Spinal cord (tissue), 10 donors: ENCODE measurements at places on chromosomes 13 and 19. TPM values are rescaled to one million over a fixed set of nuclear protein-coding genes. Genes with fewer than 3 reads are reported as not detected.

DNA sequence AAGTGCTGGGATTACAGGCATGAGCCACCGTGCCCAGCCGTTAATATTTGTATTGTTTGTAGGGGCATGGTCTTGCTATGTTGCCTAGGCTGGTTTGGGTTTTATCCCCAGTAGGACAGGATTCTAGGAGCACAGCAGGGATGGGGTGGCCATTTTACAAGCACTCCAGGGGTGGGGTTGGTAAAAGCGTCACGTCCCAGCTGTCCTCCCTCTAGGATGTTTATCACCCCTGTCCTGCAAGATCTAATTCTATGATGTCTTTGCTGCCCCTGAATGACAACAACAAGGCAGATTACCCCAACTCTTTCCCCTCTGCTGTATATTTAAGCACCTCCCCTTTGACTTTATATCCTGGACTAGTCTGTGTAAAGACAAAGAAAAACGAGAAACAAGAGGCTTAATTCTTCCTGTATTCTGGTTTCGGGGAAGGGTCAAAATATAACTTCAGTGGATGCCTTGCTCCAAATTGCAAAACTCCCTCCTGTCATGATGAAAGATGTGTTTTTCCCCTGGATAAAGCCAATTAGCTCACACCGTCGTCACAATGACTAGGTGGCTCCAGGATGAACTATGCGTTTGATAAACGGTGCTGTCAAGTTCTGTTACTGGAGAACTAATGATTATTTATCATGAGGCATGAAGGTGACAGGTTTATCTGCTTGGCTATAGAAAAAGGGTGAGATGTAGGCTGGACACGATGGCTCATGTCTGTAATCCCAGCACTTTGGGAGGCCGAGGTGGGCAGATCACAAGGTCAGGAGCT lies 27.8 kb upstream of the OR1M1 start:
- no peak for DNase-seq

ZNF577 gene
- 32.8 TPM for polyA plus RNA-seq

DNA sequence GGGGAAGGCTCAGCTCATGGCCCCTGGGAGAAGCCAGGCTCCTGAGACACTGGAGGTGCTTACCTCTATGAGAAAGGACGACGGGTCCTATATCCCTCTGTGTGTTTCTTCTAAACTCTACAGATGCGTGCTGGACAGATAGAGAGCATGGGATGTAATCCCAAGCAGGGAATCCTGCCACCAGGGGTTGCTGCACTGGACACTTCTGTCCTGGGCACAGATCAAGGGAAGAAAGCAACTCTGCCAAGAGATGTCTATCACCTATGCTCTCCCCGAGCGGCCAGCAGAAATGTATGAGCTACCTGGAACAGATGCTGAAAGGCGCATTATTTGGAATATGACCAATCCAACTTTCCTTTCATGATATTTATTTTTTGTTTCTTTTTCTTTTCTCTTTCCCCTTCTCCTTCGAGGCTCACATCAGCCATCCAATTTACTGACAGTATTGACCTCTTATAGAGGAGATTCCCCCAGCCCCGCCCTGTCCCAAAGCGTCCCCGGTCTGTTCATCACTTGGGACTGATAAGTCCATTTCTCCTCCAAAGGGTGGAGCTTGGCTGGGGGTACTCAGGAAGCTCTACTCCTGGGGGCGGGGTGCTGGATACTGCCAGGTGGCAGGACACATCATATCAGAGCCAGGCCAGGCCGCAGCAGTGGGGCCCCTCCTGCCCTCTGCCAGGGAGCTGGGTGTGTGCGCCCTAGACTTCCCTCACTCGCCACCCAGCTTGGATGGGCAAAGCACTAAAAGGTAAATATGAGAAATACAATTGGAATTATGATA lies 34.2 kb downstream of the TSHZ3 start:
- no peak for DNase-seq

- no peak for DNase-seq
Measured at GRCh38 chr13:78566631-78567030, 36.7 kb downstream of the POU4F1 start.

ZNF730 gene
- polyA plus RNA-seq = 5.3 TPM

ARRDC5 gene
- not detected for polyA plus RNA-seq

USHBP1 gene
- polyA plus RNA-seq = 5.3 TPM

DNA sequence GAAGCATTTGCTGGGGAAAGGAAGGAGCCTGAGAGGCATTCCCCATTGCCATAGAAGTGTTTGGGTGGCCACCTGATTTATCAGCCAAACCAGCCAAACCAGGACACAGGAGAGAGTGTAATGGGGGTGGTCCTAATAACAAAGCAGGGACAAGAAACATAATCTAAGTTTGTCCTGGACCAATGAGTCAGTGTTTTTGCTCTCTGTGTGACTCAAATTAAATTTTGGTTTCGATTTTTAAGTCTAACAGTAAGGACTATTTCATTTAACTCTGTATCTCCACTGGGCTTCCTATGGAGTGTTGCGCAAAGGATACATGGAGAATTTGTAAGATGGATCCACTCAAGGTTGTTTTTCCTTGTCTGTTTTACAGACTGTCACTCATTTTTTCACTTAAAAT lies 19.5 kb upstream of the TRPC4 start:
- no peak for DNase-seq

GRCh38 chr13:52009946-52010345 lies 1.3 kb downstream of the ATP7B start:
- DNase-seq = no peak

KATNAL1 gene
- 17.4 TPM for polyA plus RNA-seq

KLK4 gene
- polyA plus RNA-seq = 1.6 TPM

GRCh38 chr13:76708138-76708688 lies 178.0 kb downstream of the KCTD12 start:
- peak; percentile 73 for DNase-seq

- DNase-seq = no peak
Measured at GRCh38 chr19:23512151-23512925, 117.1 kb upstream of the ZNF91 start.

GARIN5A gene
- polyA plus RNA-seq = 11.6 TPM

RYR1 gene
- polyA plus RNA-seq = 14.1 TPM

DNA sequence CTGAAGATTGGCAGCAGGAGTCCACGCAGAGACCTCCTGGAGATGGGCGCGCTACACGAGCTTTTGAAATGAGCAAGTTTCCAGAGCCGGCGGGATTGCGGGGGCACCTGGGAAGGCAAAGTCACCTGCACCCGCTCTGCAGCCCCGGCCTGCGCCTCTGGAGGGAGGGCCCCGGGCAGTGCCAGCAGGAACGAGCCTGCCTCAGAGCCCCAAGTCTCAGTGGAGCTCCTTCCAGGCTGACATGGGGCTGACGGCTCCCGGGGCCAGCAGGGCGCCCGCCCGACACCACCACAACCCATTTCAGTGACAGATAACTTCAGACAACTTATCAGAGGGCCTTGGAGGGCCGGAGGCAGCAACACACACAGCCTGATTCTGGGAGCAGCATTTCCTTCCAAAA lies 45.0 kb downstream of the RASA3 start:
- no peak for DNase-seq

- no peak for DNase-seq
Measured at GRCh38 chr19:23776507-23777205, 18.0 kb upstream of the ZNF681 start.

- DNase-seq = no peak
Measured at GRCh38 chr13:77740097-77740735, 42.7 kb downstream of the SLAIN1 start.

LILRA5 gene
- not detected for polyA plus RNA-seq

DENND1C gene
- polyA plus RNA-seq = 2.2 TPM

DNA sequence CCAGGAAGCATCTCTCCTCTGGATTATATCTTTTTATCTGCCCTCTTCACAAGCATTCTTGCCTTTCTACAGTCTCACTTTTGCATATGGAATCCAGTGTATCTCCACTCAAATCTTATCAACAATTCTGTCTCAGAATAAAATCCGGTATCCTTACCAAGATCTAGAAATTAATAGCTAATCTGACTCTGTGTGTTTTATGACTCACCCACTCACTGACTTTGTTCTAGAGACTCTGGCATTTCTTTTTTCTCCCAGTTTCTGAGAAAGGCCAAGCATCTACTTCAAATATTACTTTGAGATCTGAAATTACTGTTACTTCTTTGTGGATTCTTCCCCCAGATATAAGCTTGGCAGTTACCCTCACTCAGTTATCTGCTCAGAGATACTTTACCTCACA lies 913.5 kb upstream of the ATXN8OS start:
- no peak for DNase-seq

GRCh38 chr19:40139533-40140287 lies 49.0 kb upstream of the ZNF780A start:
- DNase-seq = peak; percentile 87

- no peak for DNase-seq
Measured at GRCh38 chr19:17338433-17339078, 1.2 kb downstream of the GTPBP3 start.

DNA sequence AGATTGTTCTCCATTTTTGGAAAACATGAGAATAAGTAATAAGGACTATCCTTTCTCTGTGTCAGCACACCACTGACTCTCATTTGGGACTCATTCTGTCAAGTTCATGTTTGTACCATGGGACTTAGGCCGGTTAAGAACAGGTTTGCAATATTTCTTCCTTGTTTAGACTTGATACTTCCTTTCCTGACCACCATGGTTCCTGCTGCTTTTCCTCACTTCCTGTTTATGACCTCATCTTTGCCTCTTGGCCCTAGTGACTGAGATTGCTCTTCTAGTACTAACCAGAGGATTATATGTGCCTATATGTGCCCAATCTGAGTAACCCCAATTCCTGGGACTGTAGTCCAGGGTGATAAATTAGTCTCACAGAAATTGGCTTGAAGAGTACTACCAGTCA lies 32.5 kb upstream of the NDFIP2 start:
- no peak for DNase-seq

- no peak for DNase-seq
Measured at GRCh38 chr13:78701383-78701782, 42.4 kb upstream of the OBI1 start.

DNA sequence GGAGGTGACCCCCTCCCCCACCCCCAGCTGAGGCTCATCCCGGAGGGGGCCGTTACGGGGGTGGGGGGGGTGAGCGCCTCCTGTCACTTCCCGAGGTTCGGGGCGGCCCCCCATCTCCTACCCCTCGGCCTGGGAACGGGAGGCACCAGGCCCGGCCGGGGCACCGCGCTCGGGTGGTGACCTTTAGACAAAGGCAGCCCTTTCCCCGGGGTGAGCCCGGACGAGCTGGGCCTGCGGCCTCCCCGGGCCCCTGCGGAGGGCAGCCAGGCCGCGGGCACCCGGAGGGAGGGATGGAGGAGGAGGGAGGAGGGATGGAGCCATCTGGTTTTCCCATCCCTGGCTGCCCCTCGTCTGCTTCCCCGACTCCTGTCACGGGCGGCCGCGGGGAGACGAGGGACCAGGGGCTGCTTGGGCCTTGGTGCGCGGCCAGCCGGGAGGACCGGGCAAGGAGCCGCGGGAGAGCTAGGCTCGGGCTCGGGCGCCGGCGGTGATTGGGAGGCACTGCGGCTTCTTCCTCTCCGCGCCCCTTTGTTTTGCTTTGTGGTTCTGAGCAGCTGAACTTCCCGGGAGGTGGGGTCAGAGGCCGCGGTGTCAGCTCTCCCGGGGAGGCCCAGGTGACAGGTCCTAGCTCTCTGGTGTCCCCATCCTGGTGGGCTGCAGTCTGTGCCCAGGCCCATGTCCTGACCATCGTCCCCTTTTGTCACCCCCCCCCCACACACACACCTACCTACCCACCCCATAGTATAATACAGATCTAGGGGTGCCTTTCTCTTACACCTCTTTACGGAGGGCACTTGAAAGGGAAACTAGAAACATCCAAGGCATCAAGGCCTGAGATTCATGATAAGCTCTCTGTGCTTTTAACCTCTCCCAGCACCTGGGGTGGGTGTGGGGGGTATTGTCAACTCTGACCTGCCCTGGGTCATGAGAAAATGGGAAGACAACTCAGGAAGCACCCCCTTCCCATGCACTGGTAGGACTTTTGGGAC lies 1.3 kb downstream of the BICRA start:
- DNase-seq = no peak

PRRG2 gene
- 0.78 TPM for polyA plus RNA-seq

GRCh38 chr13:23678795-23679194 lies 108.6 kb downstream of the TNFRSF19 start:
- DNase-seq = no peak

DNA sequence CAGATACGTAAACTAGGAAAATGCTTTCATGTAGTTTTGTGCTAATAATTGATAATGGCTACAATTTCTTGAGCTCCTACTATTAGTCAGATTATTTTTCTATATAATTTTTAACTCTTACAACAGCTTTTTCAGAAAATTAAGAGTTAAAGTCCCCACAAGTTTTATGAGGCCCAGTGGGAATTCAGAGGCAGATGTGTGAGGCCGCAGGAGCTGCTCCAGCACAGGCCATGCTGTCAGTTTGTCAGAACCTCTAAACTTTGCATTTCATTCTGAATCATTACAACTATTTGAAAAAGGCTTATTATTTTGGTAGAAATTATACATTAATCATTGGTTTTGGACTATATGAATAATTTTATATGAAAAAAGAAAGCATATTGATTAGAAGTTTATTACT lies 370.8 kb downstream of the MYO16 start:
- DNase-seq = no peak

DNA sequence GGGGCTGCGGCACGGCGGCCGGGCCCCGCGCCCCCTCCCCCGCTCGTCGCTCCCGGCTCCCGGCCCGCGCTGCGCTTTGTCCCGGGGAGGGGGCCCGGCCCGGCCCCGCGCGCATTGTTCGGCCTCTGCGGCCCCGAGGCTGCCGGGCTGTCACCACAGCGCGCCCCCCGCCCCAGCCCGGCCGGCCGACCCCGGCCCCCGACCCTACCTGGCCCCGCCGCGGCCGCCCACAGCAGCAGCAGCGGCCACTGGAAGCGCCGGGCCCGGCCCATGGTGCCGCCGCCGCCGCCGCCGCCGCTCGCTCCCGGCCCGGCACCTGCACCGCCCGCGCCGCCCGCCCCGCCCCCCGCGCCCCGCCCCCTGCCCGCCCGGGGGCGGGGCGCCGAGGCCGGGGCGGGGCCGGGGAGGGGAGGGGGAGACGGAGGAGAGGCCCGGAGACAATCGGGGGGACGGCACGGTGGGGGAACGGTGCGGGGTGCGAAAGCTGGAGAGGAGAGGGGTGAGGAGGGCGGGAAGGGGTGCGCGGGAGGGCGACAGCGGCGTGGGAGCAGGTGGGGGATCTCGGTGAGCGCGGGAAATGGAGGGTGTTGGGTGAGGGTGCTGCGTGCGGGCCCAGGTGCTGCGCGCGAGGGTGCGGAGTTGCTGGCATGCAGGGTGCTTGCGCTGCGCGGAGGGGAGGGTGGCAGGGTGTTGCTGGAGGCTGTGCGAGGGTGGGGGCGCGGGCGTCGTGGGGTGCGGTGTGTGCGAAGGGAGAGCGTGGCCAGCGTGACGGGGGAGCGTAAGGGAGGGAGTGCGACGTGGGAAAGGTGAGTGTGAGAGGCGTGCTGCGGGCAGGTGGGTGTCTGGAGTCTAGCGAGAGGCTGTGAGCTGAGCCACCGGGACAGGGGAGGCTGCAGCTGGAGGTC lies at the start of gene CADM4:
Gene CADM4, minus strand, starts transcription at position 332 of the 905 bp plus-strand sequence. Its CDS starts 60 bp downstream, at position 272.
- DNase-seq = no peak
